A549 treated with Hydrocortisone at 1 μM for 4 hours (cell line): ENCODE measurements at places on chromosomes 1 and 21. TPM values are rescaled to one million over a fixed set of nuclear protein-coding genes. Genes with fewer than 3 reads are reported as not detected.

ZDHHC18 gene
- total RNA-seq = 40.4 to 44.5 TPM (median 41.3 TPM) in 5 replicates

CD2 gene
- total RNA-seq = not detected in 5 replicates

HAO2 gene
- total RNA-seq = 0.05 TPM in 1 of 5 replicates, not detected in the others

NTMT2 gene
- not detected in 5 replicates for total RNA-seq

SPAG17 gene
- not detected in 5 replicates for total RNA-seq
